ENCODE measurements at places on chromosomes 4 and X. TPM values are rescaled to one million over a fixed set of nuclear protein-coding genes. Genes with fewer than 3 reads are reported as not detected.

Gene MAGEB17
- 0.25 TPM for total RNA-seq

Gene RHOXF2
- 120 TPM for total RNA-seq

Gene HPRT1
- 98.0 TPM for total RNA-seq

DNA sequence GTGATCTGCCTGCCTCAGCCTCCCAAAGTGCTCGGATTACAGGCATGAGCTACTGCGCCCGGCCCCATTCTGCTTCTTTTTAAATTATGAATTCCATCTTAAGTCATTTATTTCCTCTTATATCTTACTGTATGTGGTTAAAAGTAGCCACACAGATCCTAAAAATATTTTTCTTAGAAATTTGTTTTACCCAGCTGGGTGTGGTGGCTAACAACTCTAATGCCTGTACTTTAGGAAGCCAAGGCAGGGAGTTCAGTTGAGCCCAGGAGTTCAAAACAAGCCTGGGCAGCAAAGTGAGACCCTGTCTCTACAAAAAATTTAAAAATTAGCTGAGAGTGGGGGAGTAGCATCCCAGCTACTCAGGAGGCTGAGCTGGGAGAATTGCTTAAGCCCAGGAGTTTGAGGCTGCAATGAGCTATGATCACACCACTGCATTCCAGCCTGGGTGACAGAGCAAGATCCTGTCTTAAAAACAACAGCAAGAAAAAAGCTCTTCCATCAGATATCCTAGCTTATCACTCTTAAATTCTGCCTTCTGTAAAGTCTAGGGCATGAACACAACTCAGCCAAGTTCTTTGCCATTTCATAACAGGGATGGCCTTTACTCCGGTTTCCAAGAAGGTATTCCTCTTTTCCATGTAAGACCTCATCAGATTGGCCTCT is 15.1 kb upstream of the AFF1 start:
- no peak for DNase-seq

Gene MAGEB4
- total RNA-seq: not detected

Gene ANK2
- total RNA-seq: 0.24 TPM

GRCh38 chr4:8355864-8356565 is 84.5 kb downstream of the ACOX3 start:
- DNase-seq: no peak

- no peak for DNase-seq
Measured at GRCh38 chr4:110798687-110799086, 175.8 kb upstream of the PITX2 start.

Gene GNRHR
- total RNA-seq: not detected

DNA sequence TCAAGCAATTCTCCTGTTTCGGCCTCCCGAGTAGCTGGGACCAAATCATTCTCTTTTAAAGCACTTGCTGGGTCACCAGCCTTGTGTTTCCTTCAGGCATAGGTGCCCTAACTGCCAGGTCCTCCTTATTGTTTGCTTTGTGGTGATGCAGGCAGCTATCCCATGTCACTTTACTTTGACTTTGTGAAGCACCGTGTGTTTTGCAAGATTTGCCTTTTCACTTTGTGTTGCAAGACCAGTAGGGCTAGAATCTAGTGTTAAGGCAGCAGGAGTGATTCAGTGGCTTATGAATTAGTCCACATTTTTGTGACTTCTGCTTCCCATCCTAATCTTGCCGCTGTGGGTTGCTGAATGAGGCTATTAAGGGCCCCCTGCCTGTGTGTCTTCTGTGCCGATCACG is 20.2 kb downstream of the SYAP1 start:
- no peak for DNase-seq

DNA sequence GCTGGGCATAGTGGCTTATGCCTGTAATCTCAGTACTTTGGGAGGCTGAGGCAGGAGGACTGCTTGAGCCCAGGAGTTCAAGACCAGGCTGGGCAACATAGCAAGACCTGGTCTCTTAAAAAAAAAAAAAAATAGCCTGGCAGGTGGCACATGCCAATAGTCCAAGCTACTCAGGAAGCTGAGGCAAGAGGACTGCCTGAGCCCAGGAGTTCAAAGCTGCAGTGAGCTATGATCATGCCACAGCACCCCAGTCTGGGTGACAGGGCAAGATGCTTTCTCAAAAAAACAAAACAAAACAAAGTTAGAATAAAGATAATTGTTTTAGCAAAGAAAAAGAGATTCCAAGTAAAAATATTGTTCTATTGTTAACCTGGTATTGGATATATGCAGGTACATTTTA is 75.0 kb downstream of the LRBA start:
- no peak for DNase-seq

Gene SASH3
- 0.34 TPM for total RNA-seq

DNA sequence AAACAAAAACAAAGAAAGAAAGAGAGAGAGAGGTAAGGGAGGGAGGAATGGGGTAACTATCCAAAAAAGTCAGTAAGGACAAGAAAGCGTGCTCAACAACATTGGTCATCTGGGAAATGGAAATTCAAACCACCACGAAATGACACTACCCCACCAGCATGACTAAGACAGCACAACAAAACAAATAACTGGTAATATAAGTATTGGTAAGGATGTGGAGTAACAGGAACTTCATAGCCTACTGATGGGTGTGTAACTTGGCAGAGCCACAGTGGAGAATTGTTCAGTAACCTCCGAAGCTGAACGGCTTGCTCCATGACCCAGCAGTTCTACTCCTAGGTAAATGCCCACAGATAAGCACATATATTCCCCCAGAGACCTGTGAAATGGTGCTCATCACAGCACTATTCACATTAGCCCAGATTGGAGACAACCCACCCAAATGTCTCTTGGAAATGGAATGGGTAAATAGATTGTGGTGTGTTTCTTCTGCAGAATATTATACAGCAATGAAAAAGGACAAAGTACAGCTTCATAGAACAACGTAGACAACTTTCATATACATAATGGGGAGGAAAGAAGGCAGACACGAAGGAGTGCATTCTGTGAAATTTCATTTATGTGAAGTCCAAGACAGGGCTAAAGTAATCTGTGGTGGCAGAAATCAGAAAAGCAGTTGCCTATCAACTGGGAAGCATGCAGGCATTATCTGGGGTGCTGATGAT is 95.5 kb upstream of the ATP6AP2 start:
- no peak for DNase-seq

- no peak for DNase-seq
Measured at GRCh38 chr4:11824566-11824965, 395.9 kb upstream of the HS3ST1 start.

GRCh38 chr4:98659106-98659592 is 738 bp upstream of the TSPAN5 start:
- DNase-seq: no peak

- DNase-seq: no peak
Measured at GRCh38 chrX:3232262-3232923, 114.1 kb downstream of the MXRA5 start.

Gene RASL11B
- 0.53 TPM for total RNA-seq

GRCh38 chr4:17398805-17399204 is 113.1 kb downstream of the QDPR start:
- DNase-seq: peak; percentile 45

Gene SEPTIN11
- 85.0 TPM for total RNA-seq

Gene RAB33A
- 0.20 TPM for total RNA-seq

GRCh38 chr4:25818371-25818871 is 44.4 kb downstream of the SEL1L3 start:
- no peak for DNase-seq

Gene RTL9
- total RNA-seq: 0.16 TPM

Gene PCDH11X
- not detected for total RNA-seq

Gene EVC2
- total RNA-seq: 0.55 TPM

Gene USP17L27
- total RNA-seq: not detected

DNA sequence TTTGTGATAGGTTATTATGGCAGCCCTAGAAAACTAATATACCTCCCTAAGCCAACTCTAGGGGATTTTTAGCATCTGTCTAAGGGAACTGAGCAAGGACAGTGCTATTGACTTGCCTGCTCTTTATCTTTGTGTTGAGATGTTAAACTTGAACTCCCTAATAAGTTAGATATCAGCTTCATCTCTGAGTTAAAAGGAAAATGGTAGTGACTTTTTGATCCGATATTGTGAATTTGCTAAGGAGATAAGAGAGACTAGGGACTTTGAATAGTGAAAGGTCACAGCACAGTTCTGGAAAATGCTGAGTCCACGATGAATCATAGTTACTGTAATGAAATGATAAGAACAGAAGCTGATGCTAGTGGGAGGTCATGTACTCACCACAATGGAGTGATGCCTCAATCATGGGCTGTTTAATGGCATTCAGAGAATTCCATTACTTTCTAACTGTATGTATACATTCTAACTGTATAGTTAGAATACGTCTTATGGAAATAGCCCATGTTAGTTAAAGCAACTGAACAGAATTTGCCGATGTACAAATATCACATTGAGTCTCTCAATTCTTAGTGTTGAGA is 147.2 kb downstream of the GLRA3 start:
- peak; percentile 82 for DNase-seq

Gene LIMCH1
- 0.18 TPM for total RNA-seq

GRCh38 chrX:149208307-149208706 is 296.8 kb downstream of the IDS start:
- DNase-seq: no peak

Gene S100P
- total RNA-seq: 16.8 TPM

DNA sequence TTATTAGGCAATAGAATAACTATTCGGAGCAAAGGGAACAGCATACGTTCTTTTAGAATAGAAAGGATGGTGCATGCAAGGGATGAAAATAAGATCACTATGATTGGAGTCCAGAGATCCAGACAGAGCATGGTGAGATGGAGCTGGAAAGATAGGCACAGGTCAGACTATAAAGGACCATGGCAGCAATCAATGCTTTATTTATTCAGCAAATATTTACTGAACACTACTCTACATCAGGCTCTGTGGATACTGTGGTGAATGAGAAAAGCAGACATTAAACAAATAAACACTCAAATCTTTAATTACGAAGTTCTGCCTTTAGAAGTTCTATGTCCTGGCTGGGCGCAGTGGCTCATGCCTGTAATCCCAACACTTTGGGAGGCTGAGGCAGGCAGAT is 44.7 kb upstream of the ACSL4 start:
- DNase-seq: no peak

GRCh38 chr4:118915468-118915867 is 26.8 kb downstream of the SYNPO2 start:
- DNase-seq: no peak

DNA sequence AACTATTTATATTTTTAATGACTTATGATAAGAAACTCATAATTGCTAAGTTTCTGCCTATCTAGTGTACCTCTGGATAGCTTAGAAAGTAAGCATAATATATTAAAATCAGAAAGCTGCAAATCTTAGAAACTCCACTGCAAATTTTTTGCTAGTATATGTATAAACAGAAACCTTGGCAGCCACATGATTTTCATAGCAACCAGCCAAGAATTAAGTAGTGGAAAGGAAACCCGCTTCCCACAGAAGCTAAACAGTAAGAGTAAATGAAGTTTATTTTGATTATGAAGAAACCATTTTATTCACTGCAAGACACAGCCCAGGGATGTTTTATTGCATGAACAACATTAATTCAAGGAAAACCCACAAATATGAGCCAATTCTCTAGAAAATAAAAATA is 872.5 kb upstream of the ADGRL3 start:
- DNase-seq: no peak

DNA sequence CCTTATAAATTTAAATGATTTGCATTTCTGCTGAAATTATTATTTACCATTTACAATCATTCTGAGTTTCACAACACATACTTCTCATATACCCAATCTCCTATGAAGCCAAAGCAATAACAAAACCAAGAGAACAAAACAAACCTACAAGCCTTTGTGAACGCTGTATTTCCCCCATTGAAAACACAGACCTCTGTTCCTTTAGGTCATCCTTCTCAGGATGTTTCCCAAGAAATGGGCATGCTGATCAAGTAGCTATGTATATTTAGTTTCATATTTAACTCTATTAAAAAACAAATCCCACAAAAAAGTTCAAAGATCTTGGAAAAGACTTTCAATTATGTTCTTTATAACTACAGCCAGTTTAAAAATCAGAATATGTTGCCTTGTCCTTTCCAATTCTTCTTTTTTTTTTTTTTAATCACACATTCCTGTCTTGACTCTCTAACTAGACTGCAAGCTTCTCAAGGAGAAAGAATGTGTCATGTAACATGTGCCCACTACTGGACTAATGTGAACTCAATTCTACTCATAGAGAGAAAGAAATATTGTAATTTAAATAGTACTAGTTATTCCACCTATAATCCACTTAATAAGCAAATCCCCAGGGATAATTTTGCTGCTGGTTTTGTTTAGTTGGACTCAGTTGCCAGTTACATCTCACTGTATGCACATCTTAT is 84.3 kb upstream of the PRSS48 start:
- no peak for DNase-seq

Gene PABPC5
- total RNA-seq: not detected

Gene TCEANC
- total RNA-seq: 1.9 TPM

Gene TCEAL6
- not detected for total RNA-seq

- no peak for DNase-seq
Measured at GRCh38 chr4:1539859-1540600, 133.8 kb upstream of the NKX1-1 start.

- DNase-seq: no peak
Measured at GRCh38 chr4:153521478-153521877, 55.3 kb downstream of the TMEM131L start.

DNA sequence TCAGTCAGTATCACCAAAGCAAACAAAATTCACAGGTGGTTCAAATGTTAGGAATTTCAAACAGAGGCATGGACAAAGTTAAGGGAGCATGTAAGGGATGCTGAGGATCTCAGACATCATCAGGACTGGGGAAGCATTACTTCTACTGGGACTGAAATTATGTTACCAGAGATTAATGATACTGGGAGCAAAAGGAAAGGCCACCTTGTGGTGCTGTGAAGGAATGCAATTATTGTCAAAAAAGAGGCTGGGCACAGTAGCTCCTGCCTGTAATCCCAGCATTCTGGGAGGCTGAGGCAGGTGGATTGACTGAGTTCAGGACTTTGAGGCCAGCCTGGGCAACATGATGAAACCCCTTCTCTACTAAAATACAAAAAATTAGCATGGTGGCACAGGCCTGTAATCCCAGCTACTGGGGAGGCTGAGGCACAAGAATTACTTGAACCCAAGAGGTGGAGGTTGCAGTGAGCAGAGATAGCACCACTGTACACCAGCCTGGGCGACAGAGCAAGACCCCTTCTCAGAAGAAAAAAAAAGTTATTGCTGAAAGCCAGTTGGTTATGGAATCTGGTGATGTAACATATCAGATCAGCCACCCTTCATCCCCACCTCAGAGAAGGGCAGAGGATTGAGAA is 954.3 kb downstream of the PCDH7 start:
- DNase-seq: no peak

DNA sequence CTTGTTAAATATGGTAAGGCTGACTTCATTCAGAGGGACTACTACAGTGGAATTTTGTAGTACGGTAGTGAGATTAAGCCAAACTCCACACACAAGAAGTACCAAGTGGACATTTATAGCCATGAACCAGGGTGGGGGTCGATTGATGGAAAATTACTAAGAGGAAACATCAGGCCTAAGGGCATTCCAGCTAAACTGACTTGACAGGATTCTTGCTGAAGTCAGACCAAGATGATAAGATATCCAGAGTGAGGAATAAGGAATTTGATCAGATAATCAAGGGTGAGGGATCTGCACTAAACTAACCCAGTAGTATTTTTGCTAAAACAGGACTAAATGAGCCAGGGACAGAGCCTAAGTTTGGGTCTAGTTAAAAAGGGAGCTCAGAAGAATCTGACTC is 597.5 kb downstream of the RPA4 start:
- DNase-seq: no peak

All from K562 (cell line).